AG09319 (cell line): ENCODE measurements at places on chromosomes 12 and 14.

GRCh38 chr12:49698619-49699545 lies 8.3 kb downstream of the FMNL3 start:
- DNase-seq, result no peak

DNA sequence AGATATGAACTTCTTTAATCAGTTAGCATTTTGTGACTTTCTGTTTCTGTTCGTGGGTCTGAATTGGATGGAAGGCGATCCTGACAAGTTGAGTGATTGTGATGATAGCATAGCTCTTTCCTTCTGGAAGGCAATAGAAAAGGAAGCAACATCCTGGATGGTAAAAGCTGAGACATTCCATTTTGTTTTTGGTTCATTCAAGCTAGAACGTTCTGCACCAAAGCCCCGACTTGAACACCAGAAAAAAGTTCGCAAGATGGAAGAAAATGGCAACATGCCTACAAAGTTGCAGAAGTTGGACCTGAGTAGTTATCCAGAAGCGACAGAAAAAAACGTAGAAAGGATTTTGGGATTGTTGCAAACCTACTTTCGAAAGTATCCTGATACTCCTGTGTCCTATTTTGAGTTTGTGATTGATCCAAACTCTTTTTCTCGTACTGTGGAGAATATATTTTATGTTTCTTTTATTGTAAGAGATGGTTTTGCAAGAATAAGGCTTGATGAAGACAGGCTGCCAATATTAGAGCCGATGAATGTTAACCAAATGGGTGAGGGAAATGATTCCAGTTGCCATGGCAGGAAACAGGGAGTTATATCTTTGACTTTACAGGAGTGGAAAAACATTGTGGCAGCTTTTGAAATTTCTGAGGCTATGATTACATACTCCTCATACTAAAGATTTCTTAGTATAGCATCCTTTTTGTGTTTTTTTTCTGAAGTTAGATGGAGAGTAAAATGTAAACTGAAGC lies 896 bp downstream of the EID3 start:
- no peak for DNase-seq

DNA sequence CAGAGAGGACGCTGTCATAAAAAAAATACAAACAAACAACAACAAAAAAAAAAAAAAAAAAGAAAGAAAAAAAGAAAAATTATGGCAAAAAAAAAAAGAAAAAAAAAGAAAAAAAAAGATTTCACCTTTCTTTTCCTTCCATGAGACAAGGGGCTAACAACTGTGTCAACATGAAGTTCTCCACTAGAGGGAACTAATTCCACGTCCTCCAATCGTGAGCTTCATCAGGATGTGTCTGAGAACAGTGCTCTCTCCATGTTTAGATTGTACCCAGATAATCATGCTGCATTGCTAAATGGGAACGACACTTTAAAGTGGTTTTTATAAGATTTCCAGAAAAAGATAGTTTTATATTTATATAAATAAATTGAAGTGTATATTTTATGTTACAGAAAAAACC lies 96.2 kb upstream of the PTPRB start:
- peak; percentile 35 for DNase-seq

GRCh38 chr14:60815371-60815770 lies 80.8 kb downstream of the MNAT1 start:
- DNase-seq, result no peak

DNA sequence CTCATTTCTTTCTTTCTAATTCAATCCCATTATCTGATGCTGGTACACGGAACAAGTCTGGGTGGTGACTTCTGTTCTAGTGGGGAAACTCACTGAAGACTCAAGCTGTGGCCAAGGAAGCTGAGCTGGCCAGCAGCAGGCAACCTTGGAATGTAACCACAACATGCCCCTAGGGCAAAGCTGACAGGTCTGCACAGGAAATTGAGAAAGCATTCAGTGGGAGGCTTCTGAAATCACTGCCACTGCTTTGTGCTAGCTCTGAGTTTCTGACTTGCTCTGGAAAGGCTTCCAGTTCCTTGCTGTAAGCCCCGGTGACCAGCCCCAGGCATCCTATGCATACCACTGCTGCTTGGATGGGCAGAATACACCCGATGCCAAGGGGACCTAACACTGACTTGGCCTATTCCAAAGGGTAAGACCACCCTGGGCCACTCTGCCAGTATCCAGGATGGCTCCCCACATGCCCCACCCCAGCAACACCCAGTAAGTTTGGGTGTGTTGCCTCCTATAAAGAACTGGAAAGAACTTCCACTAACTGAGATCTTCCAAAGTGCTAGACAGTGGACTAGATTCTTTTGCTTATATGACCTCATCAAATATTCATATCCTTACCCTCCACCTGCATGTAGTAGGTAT lies 84.5 kb upstream of the CDKN3 start:
- peak; percentile 67 for DNase-seq

- DNase-seq, result no peak
Observed at GRCh38 chr14:75138492-75138891, 11.6 kb upstream of the NEK9 start.

- DNase-seq, result no peak
Observed at GRCh38 chr12:55745361-55746173, 2.6 kb downstream of the GDF11 start.
